ENCODE measurements at places on chromosomes 2 and 18. TPM values are rescaled to one million over a fixed set of nuclear protein-coding genes. Genes with fewer than 3 reads are reported as not detected.

- H3K36me3 ChIP-seq: no peaks in the 10 kb centered on the region
- no peaks in the 10 kb centered on the region for H3K27me3 ChIP-seq
- H3K27ac ChIP-seq: no peak overlapping the region
- H3K4me3 ChIP-seq: no peak overlapping the region
- H3K4me1 ChIP-seq: peaks cover 27% of the 10 kb centered on the region
Measured at GRCh38 chr2:168198476-168199207, 48.8 kb downstream of the STK39 start.

DNA sequence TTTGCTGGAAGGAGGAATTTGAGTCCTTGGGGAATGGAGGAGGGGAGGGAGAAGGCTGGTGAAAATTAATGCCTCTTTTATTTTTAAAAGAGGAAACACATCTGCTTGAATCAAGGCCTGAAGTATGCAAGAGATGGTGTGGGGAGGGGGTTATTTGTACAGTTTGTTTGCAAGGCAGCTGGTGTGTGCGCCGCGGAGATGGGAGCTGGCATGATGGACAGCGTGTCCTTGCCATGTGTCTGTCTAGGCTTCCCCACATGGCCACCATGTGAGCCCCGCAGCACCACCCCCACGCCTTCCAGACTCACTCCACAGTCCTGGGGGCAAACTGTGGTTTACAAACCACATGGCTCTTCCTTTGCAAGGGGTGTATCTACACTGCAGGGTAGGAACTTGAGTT is 154.8 kb upstream of the APCDD1 start:
- no peak for DNase-seq
- H3K27ac ChIP-seq: no peak overlapping the region
- H3K27me3 ChIP-seq: peaks cover 18% of the 10 kb centered on the region
- no peaks in the 10 kb centered on the region for H3K36me3 ChIP-seq
- H3K4me3 ChIP-seq: no peak overlapping the region
- H3K4me1 ChIP-seq: peaks cover 29% of the 10 kb centered on the region

DNA sequence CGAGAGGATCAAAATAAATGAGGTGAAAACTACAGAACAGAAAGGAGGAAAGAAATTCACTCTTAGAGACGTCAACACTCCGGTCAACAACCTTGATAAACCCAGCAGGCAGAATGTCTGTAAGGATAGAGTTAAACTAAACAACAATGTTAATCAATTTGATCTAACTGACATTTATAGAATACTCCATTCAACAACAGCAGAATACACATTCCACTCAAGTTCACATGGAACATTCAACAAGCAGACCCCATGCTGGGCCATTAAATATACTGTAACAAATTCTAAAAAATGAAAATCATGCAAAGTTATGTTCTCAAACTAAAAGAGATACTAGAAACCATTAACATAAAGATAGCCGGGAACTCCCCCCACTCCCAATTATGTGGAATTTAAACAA is 41.8 kb downstream of the FAM210A start:
- H3K4me1 ChIP-seq: peaks cover 14% of the 10 kb centered on the region
- no peaks in the 10 kb centered on the region for H3K27me3 ChIP-seq
- H3K27ac ChIP-seq: no peak overlapping the region
- H3K36me3 ChIP-seq: no peaks in the 10 kb centered on the region

DNA sequence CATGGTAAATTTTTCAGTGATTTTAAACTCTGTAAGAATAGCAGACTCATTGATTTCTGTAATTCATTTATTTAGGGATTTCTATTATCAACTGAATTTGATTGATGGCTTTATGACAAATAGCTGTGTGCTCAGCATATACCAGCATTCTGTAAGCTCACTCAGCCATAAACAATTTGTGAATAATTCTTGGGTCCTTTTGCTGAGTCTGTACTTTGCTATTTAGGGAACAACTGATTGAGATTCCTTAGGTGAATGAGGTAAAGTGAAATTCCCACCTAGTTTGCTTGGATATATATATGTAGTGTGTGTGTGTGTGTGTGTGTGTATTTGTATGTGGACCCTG is 76.7 kb upstream of the CAVIN2 start:
- H3K27ac ChIP-seq: no peak overlapping the region
- no peaks in the 10 kb centered on the region for H3K36me3 ChIP-seq
- no peak for DNase-seq
- no peak overlapping the region for H3K4me3 ChIP-seq

- no peak overlapping the region for H3K27ac ChIP-seq
- H3K27me3 ChIP-seq: no peaks in the 10 kb centered on the region
- no peak for DNase-seq
- H3K4me3 ChIP-seq: no peak overlapping the region
- no peaks in the 10 kb centered on the region for H3K4me1 ChIP-seq
Measured at GRCh38 chr18:36464126-36464651, 166.7 kb downstream of the FHOD3 start.

GRCh38 chr2:207181526-207182274 is 16.0 kb upstream of the KLF7 start:
- H3K4me1 ChIP-seq: no peaks in the 10 kb centered on the region
- no peak overlapping the region for H3K4me3 ChIP-seq
- no peaks in the 10 kb centered on the region for H3K27me3 ChIP-seq
- no peak for DNase-seq

The CREG2 gene
- not detected for total RNA-seq

The ACMSD gene
- not detected for total RNA-seq

The TMEM247 gene
- not detected for total RNA-seq

Measured in naive thymus-derived CD8-positive, alpha-beta T cell (primary cell).